ENCODE measurements at places on chromosomes 5 and 9. TPM values are rescaled to one million over a fixed set of nuclear protein-coding genes. Genes with fewer than 3 reads are reported as not detected.

Gene C5orf24
- total RNA-seq, result 166 TPM

Gene MZB1
- total RNA-seq, result 0.52 TPM

Gene SPINK13
- not detected for total RNA-seq

Gene CCDC192
- 1.3 TPM for total RNA-seq

Gene TMEFF1
- total RNA-seq, result not detected

Gene HOMER1
- 5.5 TPM for total RNA-seq

Gene N4BP3
- total RNA-seq, result 0.76 TPM

Gene SET
- 503 TPM for total RNA-seq

Gene SMIM33
- 0.17 TPM for total RNA-seq

Gene PCDHGB4
- total RNA-seq, result 1.3 TPM

Gene PCDHGB3
- 6.5 TPM for total RNA-seq

Gene CDKN2B-AS1
- total RNA-seq, result 3.6 TPM

Gene PLEKHG4B
- 2.9 TPM for total RNA-seq

Gene ADRB2
- total RNA-seq, result 0.70 TPM

Gene PTGES
- total RNA-seq, result 0.55 TPM

Gene SLC6A7
- 1.9 TPM for total RNA-seq

Gene NLN
- total RNA-seq, result 23.4 TPM

Gene PCDHA1
- 0.87 TPM for total RNA-seq

Gene C5orf58
- 1.4 TPM for total RNA-seq

Gene CKMT2
- total RNA-seq, result 1.4 TPM

Gene GPX3
- 11.2 TPM for total RNA-seq

Gene PCDHA7
- 1.5 TPM for total RNA-seq

Gene NRARP
- 3.8 TPM for total RNA-seq

Gene DOCK8
- 0.78 TPM for total RNA-seq

Gene LCN1
- 10.3 TPM for total RNA-seq
